ENCODE measurements at places on chromosomes 12 and 14.

DNA sequence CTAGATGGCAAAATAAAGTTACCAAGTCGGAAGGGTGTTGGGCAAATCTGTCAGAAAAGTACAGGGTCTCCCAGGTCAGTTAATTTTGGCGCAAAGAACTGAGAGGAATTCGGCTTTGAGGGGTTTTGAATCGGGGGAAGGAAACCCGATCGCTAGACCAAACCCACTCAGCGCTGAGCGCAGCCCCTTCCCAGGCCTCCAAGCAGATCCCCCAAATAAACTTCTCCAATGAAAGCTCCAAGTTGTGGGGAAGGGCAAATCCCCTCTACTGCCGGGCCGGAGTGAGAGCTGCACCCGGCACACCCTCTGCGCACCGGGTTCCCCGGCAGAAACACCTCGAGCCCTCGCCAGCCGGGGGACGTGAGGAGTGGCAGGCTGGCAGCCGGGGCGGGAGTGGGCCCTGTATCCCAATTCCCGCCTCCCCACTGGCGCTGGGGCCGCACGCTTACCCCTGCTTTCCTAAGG is 441 bp downstream of the E2F7 start:
- H3K27me3 ChIP-seq = peaks cover 7% of the 10 kb centered on the region
- peak overlapping the region; percentile 89 for H3K4me3 ChIP-seq
- peaks cover 4% of the 10 kb centered on the region for H3K36me3 ChIP-seq
- DNase-seq = no peak
- H3K4me1 ChIP-seq = peaks cover 13% of the 10 kb centered on the region

DNA sequence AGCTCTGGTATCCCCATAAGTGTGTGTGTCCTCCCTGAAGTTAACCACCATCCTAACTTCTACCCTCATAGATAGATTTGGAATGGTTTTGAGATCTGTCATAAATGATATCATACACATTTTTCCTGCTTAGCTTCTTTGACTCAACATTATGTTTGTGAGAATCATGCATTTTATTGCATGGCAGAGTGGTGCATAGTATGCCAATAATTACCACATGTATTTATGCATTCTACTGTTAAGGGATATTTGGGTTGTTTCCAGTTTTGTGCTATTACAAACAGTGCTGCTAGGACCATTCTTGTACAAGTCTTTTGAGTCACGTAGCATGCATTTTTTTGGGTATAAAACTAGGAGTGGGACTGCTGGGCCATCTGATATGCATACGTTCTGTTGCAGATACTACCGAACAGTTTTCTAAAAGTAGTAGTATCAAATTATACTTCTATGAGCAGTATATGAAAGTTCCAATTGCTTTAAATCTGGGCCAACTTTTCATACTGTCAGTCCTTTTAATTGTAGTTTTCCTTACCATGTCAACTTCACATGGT is 13.4 kb downstream of the GRIP1 start:
- H3K4me1 ChIP-seq = no peaks in the 10 kb centered on the region
- DNase-seq = no peak
- no peak overlapping the region for H3K4me3 ChIP-seq
- H3K27ac ChIP-seq = no peak overlapping the region
- H3K36me3 ChIP-seq = no peaks in the 10 kb centered on the region

- DNase-seq = no peak
- H3K36me3 ChIP-seq = peaks cover 3% of the 10 kb centered on the region
- H3K4me3 ChIP-seq = no peak overlapping the region
- no peaks in the 10 kb centered on the region for H3K4me1 ChIP-seq
Observed at GRCh38 chr12:82818271-82819035, 131.7 kb downstream of the TMTC2 start.

- no peaks in the 10 kb centered on the region for H3K36me3 ChIP-seq
- H3K4me3 ChIP-seq = no peak overlapping the region
- H3K4me1 ChIP-seq = peaks cover 5% of the 10 kb centered on the region
- no peaks in the 10 kb centered on the region for H3K27me3 ChIP-seq
- H3K27ac ChIP-seq = peak overlapping the region; percentile 57
Observed at GRCh38 chr14:54672688-54673087, 105.8 kb downstream of the SAMD4A start.

GRCh38 chr12:14367040-14367661 is 1.7 kb downstream of the ATF7IP start:
- peak overlapping the region; percentile 91 for H3K4me3 ChIP-seq
- DNase-seq = no peak
- H3K36me3 ChIP-seq = peaks cover 22% of the 10 kb centered on the region
- H3K4me1 ChIP-seq = peaks cover 22% of the 10 kb centered on the region
- no peaks in the 10 kb centered on the region for H3K27me3 ChIP-seq

DNA sequence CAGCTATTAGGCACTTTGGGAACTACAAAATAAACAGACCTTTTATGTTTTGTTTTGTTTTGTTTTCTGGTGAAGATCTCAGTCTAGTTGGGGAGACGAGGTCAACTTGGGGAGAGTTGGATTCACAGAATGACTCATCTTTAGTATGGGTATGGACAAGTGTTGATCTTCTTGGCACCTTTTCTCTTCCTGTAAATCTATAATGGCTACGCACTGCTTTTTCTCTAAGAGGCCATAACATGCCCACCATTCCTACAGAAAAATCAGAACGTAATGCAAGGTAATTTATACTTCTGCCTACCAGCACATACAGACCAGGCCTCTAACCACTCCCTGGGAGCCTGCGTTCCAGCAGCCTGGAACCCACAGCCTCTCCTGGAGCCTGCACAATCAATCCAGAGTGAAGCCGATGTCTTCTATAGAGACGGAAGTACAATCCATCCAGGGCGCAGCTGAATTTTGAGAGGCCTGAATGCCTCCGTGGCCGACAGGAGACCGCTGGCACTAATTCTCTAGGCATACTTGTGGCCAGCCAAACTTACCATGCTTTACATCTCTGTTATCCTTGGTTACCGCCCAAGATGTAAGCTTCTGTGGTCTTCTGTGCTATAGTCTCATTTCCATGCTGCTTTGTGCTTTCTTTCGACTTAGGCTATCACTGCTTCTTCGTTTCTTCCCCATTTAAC is 717 bp downstream of the PPHLN1 start:
- H3K4me1 ChIP-seq = peaks cover 36% of the 10 kb centered on the region
- no peaks in the 10 kb centered on the region for H3K27me3 ChIP-seq
- H3K27ac ChIP-seq = peak overlapping the region; percentile 99
- H3K36me3 ChIP-seq = peaks cover 6% of the 10 kb centered on the region

DNA sequence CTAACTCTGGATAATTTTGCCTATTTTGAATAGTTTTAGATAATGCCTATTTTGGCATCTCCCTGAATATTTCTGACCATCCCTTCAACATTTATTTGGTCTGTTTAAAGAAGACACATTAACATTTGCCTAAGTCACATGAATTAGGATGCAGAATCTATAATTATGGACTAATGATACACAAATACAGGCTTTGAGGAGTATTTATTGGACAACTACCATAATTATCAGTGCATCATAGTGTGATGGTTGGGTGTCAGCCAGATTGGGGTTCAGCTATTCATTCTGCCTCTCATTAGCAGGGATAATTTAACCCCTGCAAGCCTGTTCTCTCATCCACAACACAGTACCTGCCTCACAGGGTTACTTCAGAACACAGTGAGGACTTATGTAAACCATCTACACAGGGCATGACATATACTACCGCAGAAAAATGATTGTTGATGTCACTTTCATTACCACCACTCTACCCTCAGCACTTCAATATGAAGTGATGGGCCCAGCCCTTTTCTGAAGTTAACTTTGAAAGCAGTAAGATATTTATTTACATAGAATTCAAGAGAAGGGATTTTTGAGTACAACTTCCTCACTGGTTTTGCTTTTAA is 14.4 kb downstream of the PRKCH start:
- H3K4me3 ChIP-seq = no peak overlapping the region
- no peaks in the 10 kb centered on the region for H3K27me3 ChIP-seq
- peaks cover 12% of the 10 kb centered on the region for H3K4me1 ChIP-seq
- no peak for DNase-seq
- no peaks in the 10 kb centered on the region for H3K36me3 ChIP-seq

GRCh38 chr12:116121453-116121871 is 156.0 kb downstream of the MED13L start:
- H3K36me3 ChIP-seq = no peaks in the 10 kb centered on the region
- H3K27ac ChIP-seq = no peak overlapping the region
- DNase-seq = no peak
- H3K4me3 ChIP-seq = no peak overlapping the region

GRCh38 chr12:101829639-101830366 is 956 bp downstream of the GNPTAB start:
- no peak for DNase-seq
- no peaks in the 10 kb centered on the region for H3K27me3 ChIP-seq
- peaks cover 4% of the 10 kb centered on the region for H3K4me1 ChIP-seq
- H3K4me3 ChIP-seq = peak overlapping the region; percentile 93
- H3K36me3 ChIP-seq = no peaks in the 10 kb centered on the region
- H3K27ac ChIP-seq = peak overlapping the region; percentile 91

GRCh38 chr12:78210894-78211302 is 380.2 kb downstream of the NAV3 start:
- H3K4me1 ChIP-seq = no peaks in the 10 kb centered on the region
- DNase-seq = no peak
- no peak overlapping the region for H3K4me3 ChIP-seq

- no peak overlapping the region for H3K4me3 ChIP-seq
- no peak for DNase-seq
- no peak overlapping the region for H3K27ac ChIP-seq
- peaks cover 41% of the 10 kb centered on the region for H3K4me1 ChIP-seq
Observed at GRCh38 chr12:89695100-89695499, 13.5 kb downstream of the ATP2B1 start.

DNA sequence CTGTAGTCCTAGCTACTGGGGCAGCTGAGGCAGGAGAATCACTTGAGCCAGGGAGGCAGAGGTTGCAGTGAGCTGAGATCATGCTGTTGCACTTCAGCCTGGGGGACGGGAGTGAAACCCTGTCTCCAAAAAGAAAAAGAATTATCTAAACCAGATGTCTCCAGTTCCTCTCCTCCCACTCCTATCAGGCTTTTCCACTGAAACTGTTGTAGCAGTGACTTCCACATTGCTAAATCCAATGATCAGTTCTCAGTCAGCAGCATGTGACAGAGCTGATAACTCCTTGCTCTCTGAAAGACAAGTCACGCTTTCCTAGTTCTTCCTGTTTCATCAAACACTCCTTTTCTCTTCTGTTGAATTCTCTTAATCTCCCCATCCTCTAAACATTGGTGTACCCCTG is 8.6 kb downstream of the SLC38A6 start:
- no peak for DNase-seq
- H3K36me3 ChIP-seq = peaks cover 1% of the 10 kb centered on the region
- H3K27me3 ChIP-seq = no peaks in the 10 kb centered on the region
- no peak overlapping the region for H3K4me3 ChIP-seq
- no peaks in the 10 kb centered on the region for H3K4me1 ChIP-seq
- H3K27ac ChIP-seq = no peak overlapping the region

DNA sequence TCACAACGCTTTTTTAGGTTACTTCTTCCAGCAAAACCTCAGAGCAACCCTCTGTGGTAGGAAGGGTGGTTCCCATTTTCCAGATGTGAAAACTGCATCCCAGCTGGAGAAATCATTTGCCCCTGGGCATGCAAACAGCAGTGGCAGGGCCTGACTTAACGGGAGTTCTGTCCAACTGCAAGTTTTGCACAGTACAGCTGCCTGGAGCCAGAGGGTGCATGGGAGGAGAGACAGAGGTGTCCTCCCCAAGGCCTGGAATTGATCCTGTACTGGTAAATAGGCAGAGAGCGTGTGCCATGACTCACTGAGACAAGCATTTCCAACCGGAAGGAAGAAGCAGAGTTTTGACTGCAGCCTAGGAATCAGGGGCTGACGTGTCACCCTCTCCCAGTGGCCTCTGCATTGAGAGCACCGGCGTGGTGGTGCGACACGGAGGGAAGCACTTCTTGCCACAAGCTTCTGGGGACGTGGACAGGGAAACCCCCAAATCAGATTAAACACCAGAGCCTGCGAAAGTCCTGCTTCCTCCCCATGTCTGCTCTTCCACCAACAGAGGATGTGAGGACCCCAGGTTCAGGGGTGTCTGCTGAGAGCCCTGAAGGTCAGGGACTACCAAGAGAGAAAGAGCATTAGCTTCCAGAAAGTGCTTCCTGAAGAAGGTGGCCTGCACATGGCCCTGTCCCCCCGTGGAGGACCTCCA is 19.0 kb upstream of the SERPINA4 start:
- H3K27me3 ChIP-seq = peaks cover 21% of the 10 kb centered on the region
- H3K4me1 ChIP-seq = peaks cover 5% of the 10 kb centered on the region
- no peaks in the 10 kb centered on the region for H3K36me3 ChIP-seq
- no peak for DNase-seq
- no peak overlapping the region for H3K27ac ChIP-seq

DNA sequence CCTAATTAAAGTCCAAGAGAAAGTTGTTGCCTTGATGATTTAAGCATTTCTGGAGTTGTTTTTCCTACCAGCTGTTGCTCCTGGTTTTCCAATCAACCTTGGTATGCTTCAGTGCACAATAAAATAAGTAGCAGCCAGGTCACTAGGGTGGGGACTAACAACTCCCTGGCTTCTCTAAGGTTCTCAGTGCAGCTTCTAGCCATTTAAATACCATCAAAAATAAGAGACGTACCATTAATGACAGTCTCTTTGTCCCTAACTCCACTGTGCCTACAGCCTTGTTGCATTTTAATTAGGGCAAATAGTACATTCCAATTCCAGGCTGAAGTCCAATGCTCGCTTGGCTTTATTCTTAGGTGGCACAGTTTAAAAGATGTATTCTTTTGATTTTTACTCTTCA is 11.8 kb downstream of the STON2 start:
- no peaks in the 10 kb centered on the region for H3K27me3 ChIP-seq
- H3K36me3 ChIP-seq = peaks cover 5% of the 10 kb centered on the region
- DNase-seq = no peak

GRCh38 chr14:36264595-36264994 is 55.8 kb downstream of the MBIP start:
- H3K27ac ChIP-seq = no peak overlapping the region
- peaks cover 80% of the 10 kb centered on the region for H3K27me3 ChIP-seq
- H3K36me3 ChIP-seq = no peaks in the 10 kb centered on the region
- no peaks in the 10 kb centered on the region for H3K4me1 ChIP-seq
- no peak overlapping the region for H3K4me3 ChIP-seq
- no peak for DNase-seq

DNA sequence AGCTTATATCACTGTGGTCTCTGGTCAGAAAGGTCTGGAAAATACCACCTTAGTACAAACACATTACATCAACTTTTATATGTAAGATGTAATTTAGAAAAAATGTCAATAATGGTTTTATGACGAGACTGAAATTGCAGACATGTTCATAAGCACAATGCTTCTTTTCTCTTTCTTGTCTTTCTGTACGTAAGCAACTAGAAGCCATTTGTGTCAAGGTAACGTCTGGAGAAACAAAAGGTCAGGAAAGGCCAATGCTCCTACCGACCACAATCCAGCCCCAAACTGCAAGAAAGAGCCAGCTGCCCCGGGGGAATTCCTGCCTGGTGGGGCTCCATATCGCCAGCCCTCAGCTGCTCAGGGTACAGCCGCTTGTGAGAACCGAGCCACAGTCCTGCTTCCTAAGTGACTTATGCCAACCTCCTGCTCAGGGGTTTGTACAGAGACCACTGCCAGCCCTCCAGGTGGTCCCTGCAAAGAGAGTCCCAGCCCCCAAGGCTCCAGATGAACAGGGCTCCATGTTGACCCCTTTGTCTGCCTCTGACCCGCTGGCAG is 6.3 kb downstream of the ZNF839 start:
- H3K27ac ChIP-seq = no peak overlapping the region
- no peak overlapping the region for H3K4me3 ChIP-seq
- no peaks in the 10 kb centered on the region for H3K27me3 ChIP-seq

GRCh38 chr14:78170203-78170602 is at the start of gene NRXN3:
Gene NRXN3, plus strand, starts transcription at chr14:78170373. Its CDS starts 72,721 bp downstream, at chr14:78243094.
- H3K27me3 ChIP-seq = peaks cover 44% of the 10 kb centered on the region
- H3K4me1 ChIP-seq = peaks cover 4% of the 10 kb centered on the region
- peak; percentile 18 for DNase-seq
- no peak within 1 kb of the TSS for H3K4me3 ChIP-seq
- H3K36me3 ChIP-seq = no peaks in the 10 kb centered on the region
